ENCODE measurements at places on chromosomes 1 and 21.

GRCh38 chr1:43345120-43345519 is 7.5 kb downstream of the MPL start:
- no peak for DNase-seq

- no peak for DNase-seq
Measured at GRCh38 chr1:226882631-226883409, 12.4 kb downstream of the PSEN2 start.

DNA sequence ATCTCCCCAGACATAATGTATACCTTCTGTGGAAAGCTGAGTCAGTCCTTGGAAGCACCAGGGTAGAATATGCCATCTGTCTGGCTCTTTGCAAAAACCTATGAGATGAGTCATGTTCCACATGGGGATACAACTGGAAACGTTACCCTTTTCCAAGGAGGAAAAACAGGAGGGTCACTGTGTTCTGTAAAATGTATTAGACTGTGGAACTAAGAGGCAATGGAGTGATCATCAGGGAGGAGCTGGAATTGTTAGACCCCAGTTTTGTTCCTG is 16.1 kb upstream of the PSMD4 start:
- DNase-seq = no peak

- no peak for DNase-seq
Measured at GRCh38 chr1:225481738-225482137, 53.9 kb upstream of the LBR start.

- no peak for DNase-seq
Measured at GRCh38 chr1:193321242-193321840, 134.9 kb upstream of the B3GALT2 start.

- no peak for DNase-seq
Measured at GRCh38 chr1:73564294-73564693, 633.7 kb downstream of the LRRIQ3 start.

GRCh38 chr1:114330451-114330983 is 176.8 kb upstream of the SYT6 start:
- DNase-seq = no peak

GRCh38 chr1:168116327-168116799 is 20.4 kb downstream of the GPR161 start:
- DNase-seq = no peak

GRCh38 chr1:115873184-115873583 is 32.3 kb upstream of the NHLH2 start:
- no peak for DNase-seq

DNA sequence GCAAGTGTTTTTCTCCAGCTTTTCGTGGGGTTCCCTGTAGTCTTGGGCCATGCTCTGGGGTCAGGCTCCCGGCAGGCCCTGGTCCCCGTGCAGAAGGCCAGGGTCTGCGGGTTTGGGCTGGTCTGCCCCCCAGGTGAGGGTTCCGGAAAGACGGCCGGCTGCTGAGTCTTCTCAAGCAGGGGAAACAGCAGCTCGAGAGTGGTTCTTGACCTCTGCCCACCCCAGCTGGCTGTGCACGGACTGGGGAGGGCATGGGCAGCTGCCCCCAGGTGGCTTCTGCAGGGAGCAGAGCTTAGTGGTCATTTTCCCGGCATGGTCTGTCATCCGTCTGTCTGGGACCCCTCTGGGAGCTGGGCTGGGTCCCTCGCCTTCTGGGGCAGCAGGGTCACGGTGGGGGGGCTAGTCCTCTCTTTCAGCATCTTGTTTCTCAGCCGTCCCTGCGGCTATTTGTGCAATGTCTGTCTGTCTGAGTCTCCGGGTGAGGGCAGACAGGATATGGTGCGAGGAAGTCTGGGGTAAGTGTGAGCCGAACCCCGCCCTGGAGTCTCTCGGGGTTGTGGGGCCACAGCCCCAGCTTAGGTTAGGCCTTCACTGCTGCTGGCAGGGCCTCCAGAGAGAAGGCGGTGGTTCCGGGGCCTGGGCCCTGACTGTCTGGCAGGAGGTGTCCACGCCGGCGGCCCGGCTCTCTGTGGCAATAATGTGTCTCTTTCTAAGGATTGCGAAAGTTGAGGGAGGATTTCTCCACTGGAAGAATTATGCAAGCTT is 6.1 kb downstream of the SKI start:
- no peak for DNase-seq

GRCh38 chr1:172826096-172826741 is 167.3 kb downstream of the FASLG start:
- DNase-seq = peak; percentile 36

DNA sequence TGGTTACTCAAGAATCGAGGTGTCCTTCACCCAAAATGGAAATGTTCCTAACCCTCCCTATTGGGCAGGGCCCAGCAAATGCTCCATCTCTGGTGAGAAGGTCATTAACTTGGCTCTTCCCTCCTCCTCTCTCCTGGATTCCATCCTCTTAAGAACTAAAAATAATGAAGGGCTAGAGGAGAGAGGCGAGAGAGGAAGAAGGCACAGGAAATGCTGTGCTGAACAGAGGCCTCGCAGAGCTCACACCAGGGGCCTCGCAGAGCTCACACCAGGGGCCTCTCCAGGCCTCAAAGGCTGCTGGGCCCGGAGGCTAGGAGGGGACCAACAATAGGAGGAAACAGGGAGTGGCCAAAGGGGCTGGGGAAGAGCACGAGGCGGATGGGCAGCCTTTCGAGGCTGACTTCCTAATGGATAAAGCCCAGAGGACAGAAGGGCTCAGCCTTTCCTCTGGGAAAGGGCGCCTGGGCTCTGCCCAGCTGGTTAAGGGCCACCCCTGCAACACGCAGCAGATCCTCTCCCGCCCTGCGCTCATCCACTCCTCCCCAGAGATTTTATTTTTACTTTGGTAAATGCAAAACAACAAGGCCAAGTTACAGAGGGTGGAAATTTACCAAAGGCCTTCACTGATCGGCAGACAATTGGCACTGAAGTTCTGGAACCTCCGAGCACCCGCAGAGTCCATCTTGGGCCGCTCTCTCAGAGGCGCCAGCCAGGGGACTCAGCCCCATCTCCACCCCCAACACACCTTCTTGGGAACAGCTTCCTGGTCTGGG is 78.5 kb downstream of the ITPKB start:
- no peak for DNase-seq

DNA sequence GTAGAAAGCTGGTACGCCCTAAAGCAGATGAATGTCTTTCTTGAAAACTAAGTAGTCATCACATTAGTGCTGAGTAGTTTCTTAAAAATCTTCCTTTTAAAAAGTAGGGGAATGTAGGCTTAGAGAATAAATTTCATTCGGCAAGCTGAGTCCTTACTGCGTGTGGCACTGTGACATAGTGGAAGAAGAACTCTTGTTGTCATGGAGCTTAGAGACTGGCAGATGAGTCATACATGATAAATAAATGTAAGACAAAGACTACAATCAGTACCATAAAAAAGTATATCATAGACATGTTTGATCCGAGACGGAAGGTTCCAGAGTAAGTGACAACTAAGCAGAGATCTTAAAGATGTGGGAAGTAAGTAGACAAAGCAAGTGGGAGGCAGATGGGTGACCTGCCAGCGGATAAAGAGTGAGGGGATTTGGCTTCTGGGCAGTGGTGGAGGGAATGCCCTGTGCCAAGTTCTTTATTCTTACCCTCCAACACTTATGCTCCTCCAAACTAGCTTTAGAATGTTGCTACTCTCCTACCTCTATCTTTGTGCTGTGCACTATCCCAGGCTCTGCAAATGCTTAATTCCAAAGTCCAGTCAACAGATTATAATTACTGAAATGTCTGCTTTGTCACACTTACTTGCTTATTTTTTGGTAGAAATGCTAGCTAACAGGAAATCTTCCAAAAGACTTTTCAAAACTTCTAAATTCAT is 608.5 kb upstream of the USP24 start:
- DNase-seq = no peak

GRCh38 chr1:203402152-203402551 is 51.2 kb upstream of the FMOD start:
- no peak for DNase-seq

Measured in NCI-H1048 (cell line).